Retina (tissue), 1 donor: ENCODE measurements at places on chromosomes 11 and 22.

- no peak for DNase-seq
Measured at GRCh38 chr11:31877083-31877482, 66.0 kb upstream of the PAX6 start.

GRCh38 chr11:3638513-3638912 is 3.3 kb downstream of the ART5 start:
- DNase-seq, result no peak

DNA sequence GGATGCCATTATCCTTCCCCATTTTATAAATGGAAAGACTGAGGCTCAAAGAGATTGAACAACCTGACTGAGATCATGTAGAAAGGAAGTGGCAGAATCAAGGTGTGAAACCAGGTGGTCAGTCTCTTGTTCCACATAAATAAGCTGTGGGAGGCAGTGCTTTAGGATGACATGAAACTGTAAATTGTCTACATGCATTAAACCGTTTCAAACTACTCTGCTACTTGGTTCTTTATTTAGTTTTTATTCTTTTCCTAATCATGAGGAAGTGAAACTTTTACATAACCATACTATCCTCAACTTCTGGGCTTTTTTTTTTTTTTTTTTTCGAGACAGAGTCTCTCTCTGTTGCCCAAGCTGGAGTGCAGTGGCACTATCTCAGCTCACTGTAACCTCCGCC is 34.9 kb downstream of the CADM1 start:
- DNase-seq, result no peak

GRCh38 chr11:125167292-125167953 is 2.9 kb downstream of the PKNOX2 start:
- DNase-seq, result peak; percentile 79

GRCh38 chr22:36540867-36541642 is 12.1 kb upstream of the EIF3D start:
- no peak for DNase-seq
